ENCODE measurements at places on chromosomes 6 and 20.

- no peak for DNase-seq
These were observed 153.2 kb downstream of the CDKAL1 start for GRCh38 chr6:20687494-20687893.

GRCh38 chr6:77454386-77454785, 8.9 kb downstream of the HTR1B start:
- no peak for DNase-seq

- DNase-seq, result no peak
These were observed 111.2 kb downstream of the DACT2 start for GRCh38 chr6:168208402-168208801.

DNA sequence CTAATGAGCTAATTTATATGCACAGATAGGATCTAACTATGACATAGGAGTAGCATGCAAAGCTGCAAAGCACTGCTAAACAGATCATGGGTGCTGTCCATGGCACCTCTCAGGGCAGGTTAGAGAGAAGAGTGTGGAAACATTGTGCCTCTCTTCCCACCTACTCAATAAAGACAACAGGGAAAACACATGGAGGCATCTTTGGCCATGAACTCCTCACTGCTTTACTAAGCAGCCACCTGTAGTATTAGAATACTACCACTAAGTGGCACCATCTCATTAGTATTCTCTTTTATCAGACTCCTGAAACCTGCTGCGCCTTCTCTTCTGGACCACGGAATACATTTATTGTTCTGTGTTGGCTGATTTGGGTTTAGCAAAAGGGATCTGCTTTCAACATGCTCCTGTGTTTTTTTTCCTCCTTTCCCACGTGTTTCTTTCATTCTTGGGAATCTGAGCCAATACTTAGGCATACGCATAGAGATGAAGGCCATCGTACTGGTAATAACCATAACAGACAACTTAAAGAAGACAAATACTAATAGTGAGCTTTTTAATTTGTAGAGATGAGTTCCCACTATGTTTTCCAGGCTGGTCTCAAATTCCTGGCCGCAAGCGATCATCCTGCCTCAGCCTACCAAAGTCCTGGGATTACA, 9.4 kb upstream of the HDDC2 start:
- DNase-seq, result peak; percentile 10

- DNase-seq, result no peak
These were observed 39.3 kb downstream of the NINL start for GRCh38 chr20:25546048-25546447.

GRCh38 chr6:118869350-118869749, 24.6 kb upstream of the ASF1A start:
- DNase-seq, result no peak

- DNase-seq, result no peak
These were observed 65.7 kb downstream of the TRAM2 start for GRCh38 chr6:52511163-52511562.

GRCh38 chr6:121438869-121439268, 3.4 kb downstream of the GJA1 start:
- DNase-seq, result no peak

DNA sequence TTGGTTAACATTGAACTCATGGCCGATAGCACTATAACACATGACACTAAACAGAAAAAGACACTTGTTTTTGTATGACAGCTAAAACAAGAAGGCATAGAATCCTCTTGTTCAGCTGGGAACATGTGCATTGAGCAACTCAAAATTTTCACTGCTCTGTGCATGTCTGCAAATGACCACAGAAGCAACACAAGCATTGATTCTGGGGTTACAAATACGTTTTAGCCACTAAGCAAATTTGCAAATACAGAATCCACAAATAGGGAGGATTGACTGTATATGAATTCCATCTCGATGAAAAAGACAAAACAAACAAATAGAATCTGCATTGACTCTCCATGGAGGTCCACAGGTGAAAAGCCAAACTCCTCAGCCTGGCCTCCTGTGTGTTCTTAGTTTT, 31.7 kb downstream of the C6orf132 start:
- DNase-seq, result no peak

DNA sequence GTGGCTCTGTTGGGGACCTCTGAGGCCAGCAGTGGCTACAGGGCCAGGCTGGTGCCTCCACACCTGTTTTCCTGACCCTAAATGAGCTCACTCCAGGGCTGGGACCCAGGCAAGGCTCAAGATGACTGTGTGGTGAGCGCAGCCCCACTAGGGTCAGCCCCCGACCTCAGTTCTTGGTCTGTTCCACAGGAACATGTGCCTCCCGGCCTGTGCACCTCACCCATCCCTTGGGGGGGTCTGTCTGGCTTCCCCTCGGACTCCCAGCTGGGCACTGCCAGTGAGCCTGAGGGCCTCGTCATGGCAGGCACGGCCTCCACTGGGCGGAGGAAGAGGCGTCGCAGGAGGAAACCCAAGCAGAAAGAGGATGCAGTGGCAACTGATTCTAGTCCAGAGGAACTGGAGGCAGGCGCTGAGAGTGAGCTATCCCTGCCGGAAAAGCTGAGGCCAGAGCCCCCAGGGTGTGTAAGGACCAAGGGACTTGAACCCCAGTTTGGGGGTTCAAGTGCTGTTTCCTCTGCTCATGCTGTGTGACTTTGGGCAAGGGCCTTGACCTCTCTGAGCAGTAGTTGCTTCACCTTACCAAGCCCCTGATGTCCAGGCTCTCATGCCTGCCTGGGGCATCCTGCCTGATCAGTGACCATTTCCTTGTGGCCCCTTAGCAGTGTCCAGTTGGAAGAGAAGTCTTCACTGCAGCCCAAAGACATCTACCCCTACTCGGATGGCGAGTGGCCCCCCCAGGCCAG, 8.0 kb downstream of the LPIN3 start:
- DNase-seq, result no peak

DNA sequence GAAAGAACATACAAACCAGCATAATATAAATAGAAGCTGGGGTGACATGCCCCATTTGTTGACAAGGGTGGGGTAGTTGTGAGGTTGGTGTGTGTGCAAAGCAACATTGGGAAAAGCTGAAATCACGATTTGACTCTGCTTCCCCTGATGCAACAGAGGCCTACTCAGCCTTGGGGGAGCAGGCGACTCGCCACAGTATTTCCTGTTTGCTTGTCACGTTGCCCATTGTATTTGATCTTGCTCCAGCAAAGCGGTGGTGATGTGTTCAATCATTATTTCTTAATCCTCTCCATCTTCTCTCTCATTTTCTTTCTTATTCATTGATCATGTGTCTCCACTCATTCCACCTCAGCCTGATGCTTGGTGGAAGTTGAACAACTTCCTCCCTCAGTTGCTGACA, 165.8 kb upstream of the CITED2 start:
- no peak for DNase-seq

DNA sequence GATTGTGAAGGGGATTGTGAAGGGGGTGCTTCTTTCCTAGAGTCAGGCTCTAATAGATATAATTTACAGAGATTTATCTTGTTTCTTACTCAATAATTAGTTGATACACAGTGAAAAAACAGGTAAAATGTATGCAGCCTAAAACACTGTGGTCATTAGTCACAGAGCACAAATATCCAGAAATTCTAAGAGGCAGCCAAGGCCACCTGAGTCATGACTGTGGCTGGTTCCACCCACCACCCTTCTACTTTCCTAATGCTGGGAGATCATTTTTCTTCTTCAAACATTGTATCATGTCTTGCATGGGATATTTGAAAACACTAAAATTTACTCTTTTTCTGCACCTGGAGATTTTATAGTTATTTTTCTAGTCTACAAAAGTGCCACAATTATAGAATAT, 181.6 kb downstream of the OTOR start:
- no peak for DNase-seq

DNA sequence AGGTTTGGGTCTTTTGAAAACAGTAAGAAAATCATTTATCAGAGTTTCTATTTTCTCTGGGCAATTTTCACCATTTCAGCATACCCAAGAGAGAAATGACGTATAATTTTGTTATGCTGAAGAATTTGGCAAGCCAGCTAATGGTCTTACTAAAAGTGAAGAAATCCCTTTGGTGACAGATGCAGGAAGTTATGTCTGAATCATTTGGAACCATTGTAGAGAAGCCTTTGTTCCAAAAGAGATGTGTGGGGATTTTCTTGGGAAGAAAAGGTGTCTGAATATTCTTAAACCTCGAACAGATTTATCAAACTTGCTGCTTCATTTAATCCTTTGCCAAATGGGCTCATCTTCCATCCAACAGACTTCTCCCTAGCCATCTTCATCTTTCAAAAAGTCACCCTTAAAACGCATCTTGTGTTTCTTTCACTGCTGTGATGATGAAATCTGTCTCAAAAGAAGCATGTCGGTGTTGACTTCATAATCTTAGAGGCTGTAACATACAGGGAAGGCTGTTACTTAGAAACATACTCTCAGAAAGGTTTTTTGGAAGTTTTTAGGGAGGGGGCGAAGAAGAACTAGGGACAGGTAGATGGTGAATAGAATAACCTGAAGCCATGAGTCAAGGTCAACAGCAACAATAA, 39.5 kb downstream of the CITED2 start:
- DNase-seq, result no peak

- peak; percentile 76 for DNase-seq
These were observed at the start of gene MAN1A1 for GRCh38 chr6:119349361-119350201. Gene MAN1A1 (minus strand): TSS chr6:119349761. CDS start chr6:119349065, 696 bp downstream.

DNA sequence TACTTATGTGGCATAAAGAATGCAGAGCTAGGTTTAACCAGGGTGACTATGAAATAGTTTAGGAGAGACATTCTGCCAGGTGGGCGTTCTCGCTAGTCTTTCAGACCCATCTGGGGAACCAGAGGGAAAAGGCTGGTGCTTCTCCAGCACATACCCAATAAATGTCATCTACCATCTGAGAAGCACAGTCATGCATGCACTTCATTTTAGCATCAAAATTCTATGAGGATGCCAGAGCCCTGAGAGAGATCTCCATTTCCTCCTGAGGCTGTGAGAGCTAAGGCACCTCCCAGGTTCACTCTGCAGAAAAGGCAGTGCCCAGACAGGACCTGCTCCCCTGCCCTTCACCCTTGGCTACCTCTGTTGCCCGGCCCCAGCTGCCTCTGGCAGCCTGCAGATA, 231.7 kb upstream of the PRND start:
- no peak for DNase-seq

GRCh38 chr20:45164906-45165305, 9.8 kb upstream of the PI3 start:
- DNase-seq, result no peak

- no peak for DNase-seq
These were observed 143.6 kb downstream of the OR2B2 start for GRCh38 chr6:27768556-27768955.

GRCh38 chr6:128686084-128686483, 165.7 kb upstream of the PTPRK start:
- no peak for DNase-seq

- DNase-seq, result no peak
These were observed 159.0 kb downstream of the GMDS start for GRCh38 chr6:2086326-2086965.

- no peak for DNase-seq
These were observed 140.1 kb upstream of the BTBD3 start for GRCh38 chr20:11777387-11778205.

DNA sequence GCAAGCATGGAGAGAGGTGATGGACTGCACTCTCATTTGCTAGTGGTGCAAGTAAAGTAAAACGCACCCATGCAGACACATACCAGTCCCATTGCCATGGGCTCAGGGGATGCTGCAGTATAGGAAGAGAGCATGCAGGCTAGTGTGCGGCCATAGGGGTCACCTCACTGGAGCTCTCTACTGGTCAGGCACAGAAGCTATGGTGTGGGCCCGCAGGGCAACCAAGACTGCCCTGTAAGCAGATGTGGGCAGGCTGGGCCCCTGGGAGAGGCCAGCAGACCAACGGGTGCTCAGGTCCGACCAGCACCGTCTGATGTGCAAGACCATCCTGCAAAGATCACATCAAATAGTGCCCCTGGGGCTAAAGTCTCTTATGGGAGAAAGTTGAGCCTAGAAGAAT, 290.7 kb downstream of the HTR1B start:
- DNase-seq, result no peak

- DNase-seq, result no peak
These were observed 10.7 kb downstream of the MAFB start for GRCh38 chr20:40678286-40678875.

DNA sequence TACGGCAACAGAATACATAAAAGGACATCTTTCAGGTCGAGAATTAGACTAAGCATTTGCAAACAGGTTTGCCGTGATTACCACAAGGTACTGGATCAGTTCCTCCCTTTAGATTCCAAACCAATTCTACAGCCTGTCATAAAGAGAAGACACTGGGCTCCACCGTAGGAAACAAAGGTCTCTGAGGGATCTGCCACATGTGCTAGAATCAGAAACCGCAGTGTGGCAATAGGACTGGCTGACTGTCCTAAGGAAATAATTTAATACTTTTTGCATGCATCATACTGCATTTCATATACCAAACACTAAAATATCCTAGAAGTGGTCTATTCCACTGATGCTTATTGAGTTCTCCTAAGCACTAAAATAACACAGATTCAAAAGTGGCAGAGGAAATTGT, 59.2 kb downstream of the POPDC3 start:
- DNase-seq, result no peak

GRCh38 chr6:150072201-150072600, 3.3 kb upstream of the ULBP3 start:
- no peak for DNase-seq

DNA sequence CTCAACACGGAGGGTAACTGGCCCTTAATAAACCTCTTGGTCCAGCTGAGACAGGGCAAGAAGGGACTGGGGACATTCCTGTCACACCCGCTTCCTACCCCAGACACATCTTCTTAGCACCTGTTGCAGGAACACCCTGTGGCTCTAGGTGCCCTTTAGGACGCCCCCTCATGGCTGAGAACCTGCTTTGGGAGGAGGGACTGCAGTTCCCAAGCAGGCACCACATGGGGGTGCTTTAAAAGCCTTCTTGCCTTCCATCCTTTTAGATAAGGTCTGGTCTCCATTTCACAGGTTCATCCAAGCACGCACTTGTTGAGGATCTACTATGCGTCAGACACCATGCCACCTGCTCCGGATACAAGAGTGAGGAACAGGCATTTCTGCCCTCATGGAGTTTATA, 26.6 kb downstream of the NSFL1C start:
- no peak for DNase-seq

GRCh38 chr6:128150376-128150775, 249.5 kb upstream of the THEMIS start:
- no peak for DNase-seq

DNA sequence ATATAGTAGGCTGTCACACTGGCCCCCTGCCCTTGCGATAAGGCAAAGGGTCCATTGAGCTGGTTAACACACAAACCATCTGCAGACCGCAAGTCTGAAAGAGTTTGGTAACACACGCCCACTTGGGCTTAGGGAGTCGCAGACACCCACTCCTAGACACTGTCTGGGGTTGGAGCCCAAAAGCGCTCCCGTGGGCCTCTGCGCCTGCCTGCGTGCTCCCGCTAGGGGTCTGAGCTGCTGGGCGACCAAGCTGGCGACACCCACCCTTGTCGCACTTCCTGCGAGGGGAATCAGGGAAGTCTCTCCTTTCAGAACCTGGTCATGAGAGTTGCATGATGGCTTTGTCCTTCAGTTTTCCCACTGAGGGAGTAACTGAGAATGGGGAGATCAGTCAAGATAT, 653.0 kb downstream of the HTR1B start:
- DNase-seq, result no peak

GRCh38 chr20:64137598-64138031, 26.6 kb upstream of the MYT1 start:
- no peak for DNase-seq
